ENCODE measurements at places on chromosomes 2 and 18.

DNA sequence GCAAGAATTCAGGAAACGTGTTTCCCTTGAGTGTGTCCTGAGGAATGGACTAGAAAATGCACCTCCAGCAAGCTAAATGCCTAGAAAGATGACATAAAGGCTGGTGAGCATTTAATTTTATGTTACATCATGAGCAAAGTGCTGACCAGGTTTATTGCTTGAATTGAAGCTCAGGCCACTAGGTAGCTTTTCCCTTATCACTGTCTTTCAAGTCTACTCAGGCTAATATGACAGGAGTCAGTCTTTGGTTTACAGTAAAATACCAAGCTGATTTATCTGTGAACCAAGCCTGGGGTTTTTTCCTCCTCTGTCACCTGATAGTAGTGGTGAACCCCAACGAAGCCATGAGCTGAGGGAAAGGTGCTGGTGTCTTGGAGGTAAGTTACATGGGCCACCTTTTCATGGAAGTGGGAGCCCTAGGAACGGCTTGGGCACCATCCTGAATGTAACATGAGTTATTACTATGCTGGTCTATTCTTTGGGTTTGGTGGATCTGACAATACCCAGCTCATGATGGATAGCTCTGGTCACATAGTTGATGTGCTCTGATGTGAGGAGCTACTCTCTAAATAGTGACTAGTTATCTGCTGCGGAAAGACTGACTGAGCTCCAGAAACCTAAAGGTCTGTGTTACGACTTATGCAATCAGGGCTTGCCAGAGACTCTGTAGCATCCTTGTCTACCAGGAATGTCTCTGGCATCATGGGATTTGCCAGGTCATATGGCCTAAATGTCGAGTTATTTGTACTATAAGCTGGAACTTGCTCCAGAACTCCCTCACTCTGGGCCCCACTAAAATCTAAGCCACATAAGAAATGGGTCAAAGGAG is 39.8 kb downstream of the NUP35 start:
- DNase-seq = no peak

GRCh38 chr2:71933467-71934319 is 214.0 kb downstream of the CYP26B1 start:
- peak; percentile 15 for DNase-seq

DNA sequence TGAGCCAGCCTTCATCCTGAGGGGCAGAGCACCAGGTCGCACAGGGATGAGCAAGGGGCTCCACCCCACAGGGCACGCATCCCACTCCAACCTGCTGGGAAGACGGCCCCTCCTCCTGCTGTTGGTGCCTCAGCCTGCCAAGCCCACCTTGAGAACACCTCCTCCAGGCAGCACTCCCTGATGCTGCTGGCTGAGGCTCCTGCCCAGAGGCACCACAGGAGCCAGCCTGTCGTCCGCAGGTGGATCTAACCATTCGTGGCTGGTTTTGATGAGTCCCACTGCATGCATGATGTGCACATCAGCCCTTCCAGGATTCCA is 58.4 kb downstream of the BIN1 start:
- DNase-seq = no peak

DNA sequence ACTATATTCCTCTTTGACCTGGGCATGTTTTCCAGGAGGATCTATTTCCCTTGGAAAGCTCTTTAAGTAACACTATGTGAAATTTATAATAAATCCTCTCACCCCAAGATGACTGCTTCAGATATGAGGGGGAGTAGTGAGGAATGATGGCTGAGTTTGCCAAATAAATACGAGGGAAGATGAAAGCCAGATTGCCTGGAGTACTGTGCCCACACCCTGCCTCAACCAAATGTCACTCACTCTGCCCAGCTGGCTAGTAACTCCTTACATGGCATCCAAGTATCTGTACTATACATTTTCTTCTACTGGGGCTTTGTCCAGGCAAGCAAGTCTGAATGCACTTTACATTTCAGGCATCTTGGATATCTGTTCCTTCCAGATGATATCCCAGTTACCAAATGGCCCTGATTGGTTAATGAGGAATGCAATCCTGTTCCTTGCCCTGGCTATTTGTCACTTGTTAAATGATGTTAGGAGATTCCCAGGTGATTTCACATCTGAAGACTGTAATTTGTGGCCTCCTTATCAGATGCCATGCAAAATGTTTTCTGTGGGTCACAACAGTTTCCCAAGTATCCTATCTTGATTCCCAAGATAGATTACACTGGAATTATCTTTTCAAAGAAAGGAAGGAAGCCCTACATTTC is 191.8 kb downstream of the IKZF2 start:
- no peak for DNase-seq

GRCh38 chr2:120526047-120526562 is 180.2 kb downstream of the INHBB start:
- DNase-seq = no peak

- peak; percentile 86 for DNase-seq
These were observed 2.1 kb downstream of the RHBDD1 start for GRCh38 chr2:226837787-226838603.

GRCh38 chr18:68841301-68841700 is 43.4 kb downstream of the CCDC102B start:
- no peak for DNase-seq

GRCh38 chr2:190179754-190180312 is 117.3 kb upstream of the MSTN start:
- DNase-seq = no peak

DNA sequence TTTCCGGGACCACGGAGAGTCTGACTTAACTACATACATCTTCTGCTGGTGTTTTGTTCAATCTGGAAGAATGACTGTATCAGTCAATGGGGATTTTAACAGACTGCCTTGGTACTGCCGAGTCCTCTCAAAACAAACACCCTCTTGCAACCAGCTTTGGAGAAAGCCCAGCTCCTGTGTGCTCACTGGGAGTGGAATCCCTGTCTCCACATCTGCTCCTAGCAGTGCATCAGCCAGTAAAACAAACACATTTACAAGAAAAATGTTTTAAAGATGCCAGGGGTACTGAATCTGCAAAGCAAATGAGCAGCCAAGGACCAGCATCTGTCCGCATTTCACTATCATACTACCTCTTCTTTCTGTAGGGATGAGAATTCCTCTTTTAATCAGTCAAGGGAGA is 23.1 kb downstream of the ICOS start:
- no peak for DNase-seq

DNA sequence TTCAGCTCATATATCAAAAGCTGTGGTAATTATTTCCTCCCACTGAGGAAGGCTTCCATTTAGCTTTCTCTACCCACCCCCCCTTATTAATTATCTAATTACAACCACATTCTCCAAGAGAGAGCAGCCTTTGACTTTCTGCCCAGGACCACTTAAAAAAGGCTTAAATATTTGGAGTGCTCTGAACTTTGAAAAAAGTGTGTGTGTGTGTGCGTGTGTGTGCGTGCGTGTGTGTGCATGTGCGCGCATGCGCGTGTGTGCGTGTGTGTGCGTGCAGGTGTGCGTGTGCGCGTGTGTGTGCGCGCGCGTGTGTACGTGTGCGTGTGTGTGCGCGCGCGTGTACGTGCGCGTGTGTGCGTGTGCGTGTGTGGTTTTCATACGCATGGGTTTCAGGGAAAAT is 57.8 kb downstream of the TWIST2 start:
- no peak for DNase-seq

- DNase-seq = no peak
These were observed 98.0 kb downstream of the AAK1 start for GRCh38 chr2:69545477-69545932.

- DNase-seq = peak; percentile 60
These were observed 73.7 kb upstream of the DNAJC10 start for GRCh38 chr2:182642328-182642727.

- no peak for DNase-seq
These were observed 418.0 kb upstream of the TNP1 start for GRCh38 chr2:217277646-217278398.

DNA sequence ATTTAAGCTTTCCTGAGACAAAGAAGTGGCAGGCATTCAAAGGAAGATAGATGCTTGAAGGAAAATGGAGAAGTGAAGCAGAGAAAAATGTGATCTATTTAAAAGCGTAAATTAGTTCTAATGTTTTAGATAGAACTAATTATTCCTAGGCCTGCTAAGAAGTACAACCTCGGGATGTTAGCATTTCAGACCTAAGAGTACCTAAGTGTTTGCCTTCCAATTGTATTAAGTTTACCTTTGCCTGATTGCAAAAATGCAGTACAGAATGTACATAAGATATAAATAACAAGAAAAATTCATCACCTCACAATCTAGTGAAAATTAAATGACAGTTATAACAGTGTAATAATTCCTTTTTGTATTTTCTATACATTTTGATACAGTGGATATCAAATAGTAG is 71.1 kb upstream of the HNMT start:
- DNase-seq = no peak

- DNase-seq = no peak
These were observed 130.4 kb upstream of the MYO3B start for GRCh38 chr2:170047331-170048065.

- DNase-seq = peak; percentile 64
These were observed 62.3 kb downstream of the ROCK1 start for GRCh38 chr18:21049306-21049705.

DNA sequence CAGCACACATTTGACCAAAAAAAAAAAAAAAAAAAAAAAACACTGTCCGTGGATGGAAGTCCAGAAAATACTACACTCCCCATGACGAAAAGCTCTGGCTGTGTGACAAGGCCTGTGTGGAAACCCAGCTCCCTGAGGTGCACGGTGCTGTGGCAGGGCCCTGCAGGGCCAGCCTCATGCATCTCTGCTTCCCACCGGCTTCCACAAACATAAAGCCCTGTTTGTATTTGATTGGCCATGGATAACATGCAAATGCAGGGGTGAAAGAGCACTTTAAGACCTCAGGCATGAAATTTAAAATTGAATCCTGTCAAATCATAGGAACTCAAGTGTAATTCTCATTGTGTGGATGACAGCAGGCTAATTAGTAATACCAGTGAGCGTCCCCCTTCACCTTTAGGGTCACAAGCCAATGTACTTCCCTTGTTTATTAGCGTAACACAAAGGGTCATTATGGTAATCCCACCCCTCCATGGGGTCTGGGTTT is 757.2 kb downstream of the GALR1 start:
- DNase-seq = no peak

GRCh38 chr2:134657650-134658250 is 61.0 kb downstream of the TMEM163 start:
- DNase-seq = peak; percentile 53

- DNase-seq = peak; percentile 89
These were observed 115.2 kb downstream of the TTC32 start for GRCh38 chr2:19786408-19787058.

GRCh38 chr18:27491772-27492171 is 306.7 kb upstream of the CHST9 start:
- no peak for DNase-seq

- DNase-seq = no peak
These were observed 61.9 kb upstream of the SLC39A10 start for GRCh38 chr2:195594919-195595694.

GRCh38 chr2:39546937-39547336 is 109.9 kb upstream of the MAP4K3 start:
- DNase-seq = no peak

DNA sequence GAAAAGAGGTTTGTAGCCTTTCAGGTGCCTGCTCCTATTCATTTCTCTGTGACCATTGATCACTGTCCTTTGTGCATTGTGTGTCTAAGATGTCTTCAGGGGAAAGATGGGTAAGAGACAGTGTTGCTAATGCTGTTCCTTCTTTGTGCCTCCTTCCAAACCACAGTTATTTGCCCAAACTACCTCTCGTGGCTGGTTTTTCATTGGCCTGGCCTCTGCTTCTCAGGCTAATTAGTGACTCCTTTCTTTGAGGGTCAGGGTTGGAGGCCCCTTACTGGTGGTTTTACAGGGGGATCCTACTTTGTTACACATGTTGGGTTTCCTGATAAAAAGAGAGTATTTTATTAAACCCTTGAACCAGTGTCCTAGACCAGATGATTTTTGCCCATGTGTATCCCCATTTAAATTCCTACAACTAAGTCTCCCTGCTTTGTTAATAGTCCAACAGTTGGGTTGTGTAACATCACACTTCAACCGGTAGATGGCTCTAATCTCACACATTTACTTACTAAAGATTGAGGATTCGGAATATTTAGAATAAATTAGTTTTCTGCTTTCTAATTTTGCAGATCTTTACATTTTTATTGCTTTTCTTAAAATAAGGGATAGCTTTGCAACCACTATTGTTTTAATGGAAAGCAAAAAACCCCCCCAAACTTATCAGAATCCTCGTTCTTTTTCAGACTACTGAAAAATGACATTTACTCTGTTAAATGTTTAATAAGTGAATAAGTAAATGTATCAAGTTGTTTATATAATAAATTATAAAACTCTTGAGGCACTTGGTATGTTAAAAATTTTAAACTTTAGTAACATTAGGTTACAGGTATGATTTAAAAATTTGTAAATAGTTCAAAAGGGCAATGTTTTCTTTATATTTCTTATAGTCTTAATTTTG is 2.4 kb downstream of the MARS2 start:
- peak; percentile 78 for DNase-seq

DNA sequence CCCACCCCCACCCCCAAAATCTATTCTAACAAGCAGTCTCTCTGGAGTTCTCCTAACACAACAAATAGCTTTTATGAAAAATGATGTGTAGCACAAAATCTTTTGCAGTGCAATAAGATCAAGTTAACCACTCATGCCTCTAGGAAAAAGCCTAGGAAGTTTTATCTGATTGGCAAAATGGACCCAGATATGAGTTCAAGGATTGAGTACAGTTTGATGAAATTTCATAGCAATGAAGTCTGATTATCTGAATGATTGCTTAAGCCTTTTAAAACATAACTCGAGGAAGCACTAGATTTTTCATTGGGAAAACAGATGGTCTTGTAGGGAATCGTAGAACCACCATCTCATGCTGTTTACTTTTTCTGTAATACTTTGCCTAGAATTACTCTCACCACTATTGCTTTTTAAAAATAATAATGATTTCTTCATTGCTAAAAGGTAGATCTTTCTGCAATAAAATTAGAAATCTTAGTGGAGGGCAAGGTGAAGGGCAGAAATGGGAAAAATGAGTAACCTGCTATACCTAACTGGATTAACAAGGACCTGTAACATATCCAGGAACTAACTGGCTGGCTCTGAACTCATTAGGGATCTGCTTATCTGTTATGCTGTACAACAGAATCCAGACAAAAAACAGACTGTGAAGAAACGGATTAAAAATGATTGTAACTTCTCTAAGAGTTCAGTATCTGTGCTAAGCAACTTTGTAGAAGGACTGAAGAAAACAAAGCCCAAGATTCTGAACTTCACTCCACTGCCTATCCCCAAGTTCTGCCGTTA is 73.7 kb upstream of the ETAA1 start:
- no peak for DNase-seq

- no peak for DNase-seq
These were observed 66.8 kb upstream of the FZD7 start for GRCh38 chr2:201966691-201967438.

DNA sequence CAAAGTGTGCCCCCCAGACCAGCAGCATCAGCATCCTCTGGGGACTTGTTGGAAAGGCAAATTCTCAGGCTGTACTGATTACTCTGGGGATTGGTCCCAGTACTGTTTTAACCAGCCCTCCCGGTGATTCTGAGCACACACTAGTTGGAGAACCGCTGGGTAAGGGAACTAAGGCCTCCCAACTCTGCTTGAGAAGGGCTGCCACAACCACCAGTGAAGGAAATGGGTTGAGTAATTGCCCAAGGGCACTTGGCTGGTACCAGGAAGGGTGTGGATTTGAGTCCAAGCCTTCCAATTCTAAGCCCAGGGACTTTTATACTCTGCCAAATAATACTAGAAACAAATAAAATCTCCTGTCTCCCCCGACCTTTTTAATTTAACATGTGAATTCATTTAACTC is 219.9 kb downstream of the SETBP1 start:
- DNase-seq = no peak

GRCh38 chr2:204842661-204843485 is 297.6 kb downstream of the PARD3B start:
- peak; percentile 11 for DNase-seq

GRCh38 chr18:66795051-66795450 is 191.2 kb upstream of the CDH19 start:
- no peak for DNase-seq
